ENCODE measurements at places on chromosomes 11 and 22.

DNA sequence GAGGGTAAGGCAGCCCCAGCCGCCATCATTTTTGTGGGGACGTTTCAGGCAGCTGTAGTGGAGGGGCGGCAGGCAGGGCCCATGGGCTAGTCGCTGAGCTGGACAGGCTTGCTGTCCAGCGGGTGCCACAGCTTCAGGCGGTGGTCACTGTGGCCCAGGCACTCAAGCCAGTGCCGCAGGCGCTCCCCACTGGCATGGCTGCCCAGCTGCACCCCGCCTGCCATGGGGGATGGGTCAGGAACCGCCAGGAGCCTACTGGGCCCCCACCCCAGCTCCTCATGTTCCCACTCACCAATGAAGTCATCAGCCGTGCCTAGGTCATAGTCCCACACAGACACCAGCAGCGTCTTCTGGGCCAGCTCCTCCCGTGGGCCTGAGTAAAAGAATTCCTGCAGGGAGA, 6.0 kb downstream of the NDUFV1 start:
- DNase-seq = no peak

GRCh38 chr11:100459811-100460210, 227.3 kb upstream of the ARHGAP42 start:
- DNase-seq = no peak

DNA sequence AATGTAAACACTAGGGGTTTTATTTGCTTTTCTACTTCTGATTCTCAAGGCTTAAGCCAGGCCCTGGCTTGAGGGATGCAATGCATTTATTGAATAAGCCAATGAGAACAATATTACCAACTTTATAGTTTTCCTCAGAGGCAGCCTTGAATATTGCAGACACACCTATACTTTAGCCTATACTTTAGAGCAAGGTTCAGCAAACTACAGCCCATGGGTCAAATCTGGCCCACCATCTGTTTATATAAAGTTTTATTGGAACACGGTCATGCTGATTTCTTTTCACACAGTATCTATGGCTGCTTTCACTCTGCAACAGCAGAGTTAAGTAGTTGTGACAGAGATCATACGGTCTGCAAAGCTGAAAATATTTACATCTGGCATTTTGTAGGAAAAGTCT, 50.3 kb upstream of the E2F8 start:
- no peak for DNase-seq

DNA sequence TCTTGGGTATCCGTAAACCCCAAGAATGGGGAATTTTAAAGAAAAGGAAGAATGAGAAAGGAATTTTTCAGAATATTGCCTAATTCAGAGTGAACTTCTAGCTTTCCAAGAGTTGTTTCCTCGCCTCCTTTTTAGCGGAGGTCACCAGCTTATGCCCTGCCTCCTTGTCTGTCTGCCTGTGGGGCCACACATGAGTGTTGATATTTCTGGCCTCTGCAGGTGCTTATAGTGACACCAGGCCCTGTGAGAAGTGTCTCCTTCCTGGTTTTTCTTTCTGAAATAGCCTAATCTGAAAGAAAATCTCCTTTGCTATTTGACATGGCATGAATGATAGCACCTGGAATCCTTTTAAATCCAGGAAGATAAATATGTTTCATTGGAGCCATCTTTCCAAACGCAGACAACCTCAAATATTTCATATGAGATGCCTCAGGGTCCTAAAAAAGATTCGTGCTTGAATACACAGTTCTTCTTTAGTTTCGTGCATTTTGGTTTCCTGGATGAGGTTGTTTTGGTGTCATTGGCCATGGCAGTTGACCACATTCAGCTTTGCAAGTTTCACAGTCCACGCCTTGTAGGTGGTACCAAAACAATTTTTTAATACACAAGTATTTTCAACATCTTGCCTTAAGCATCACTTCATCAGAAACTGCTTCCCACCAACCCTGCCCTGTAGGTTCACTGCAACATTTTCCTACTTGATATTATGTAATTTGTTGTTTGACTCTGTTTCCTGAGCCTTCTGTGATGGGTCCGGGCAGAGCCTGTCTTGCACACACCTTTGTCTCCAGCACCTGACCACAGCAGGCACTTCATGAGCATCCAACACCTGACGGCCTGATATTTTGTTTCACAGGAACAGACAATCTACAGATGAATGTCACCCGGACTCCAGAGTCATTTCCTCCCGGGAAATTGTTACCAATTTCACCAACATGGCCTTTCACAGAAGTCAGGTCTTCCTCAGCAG, 159.4 kb downstream of the C11orf91 start:
- no peak for DNase-seq

- no peak for DNase-seq
Measured at GRCh38 chr11:90476442-90477007, 253.7 kb upstream of the CHORDC1 start.

DNA sequence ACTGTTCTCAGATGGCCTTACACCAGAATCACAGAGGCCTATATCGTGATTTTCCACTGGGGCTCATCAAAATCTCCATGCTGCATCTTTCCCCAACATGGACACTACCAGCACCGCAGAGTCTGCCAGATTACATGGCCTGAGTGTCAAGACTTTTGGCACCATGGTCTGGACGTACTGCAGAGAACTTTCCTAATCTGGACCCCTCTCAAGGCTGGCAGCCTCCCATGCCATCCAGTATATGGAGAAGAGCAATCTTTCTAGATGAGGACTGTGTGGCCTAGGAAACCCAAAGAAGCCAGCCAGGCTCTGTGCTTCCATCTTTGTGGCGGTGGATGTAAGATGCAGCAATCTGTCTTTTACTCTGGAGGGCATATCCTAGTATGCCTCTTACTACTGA, 139.2 kb downstream of the ADAMTS15 start:
- DNase-seq = no peak

DNA sequence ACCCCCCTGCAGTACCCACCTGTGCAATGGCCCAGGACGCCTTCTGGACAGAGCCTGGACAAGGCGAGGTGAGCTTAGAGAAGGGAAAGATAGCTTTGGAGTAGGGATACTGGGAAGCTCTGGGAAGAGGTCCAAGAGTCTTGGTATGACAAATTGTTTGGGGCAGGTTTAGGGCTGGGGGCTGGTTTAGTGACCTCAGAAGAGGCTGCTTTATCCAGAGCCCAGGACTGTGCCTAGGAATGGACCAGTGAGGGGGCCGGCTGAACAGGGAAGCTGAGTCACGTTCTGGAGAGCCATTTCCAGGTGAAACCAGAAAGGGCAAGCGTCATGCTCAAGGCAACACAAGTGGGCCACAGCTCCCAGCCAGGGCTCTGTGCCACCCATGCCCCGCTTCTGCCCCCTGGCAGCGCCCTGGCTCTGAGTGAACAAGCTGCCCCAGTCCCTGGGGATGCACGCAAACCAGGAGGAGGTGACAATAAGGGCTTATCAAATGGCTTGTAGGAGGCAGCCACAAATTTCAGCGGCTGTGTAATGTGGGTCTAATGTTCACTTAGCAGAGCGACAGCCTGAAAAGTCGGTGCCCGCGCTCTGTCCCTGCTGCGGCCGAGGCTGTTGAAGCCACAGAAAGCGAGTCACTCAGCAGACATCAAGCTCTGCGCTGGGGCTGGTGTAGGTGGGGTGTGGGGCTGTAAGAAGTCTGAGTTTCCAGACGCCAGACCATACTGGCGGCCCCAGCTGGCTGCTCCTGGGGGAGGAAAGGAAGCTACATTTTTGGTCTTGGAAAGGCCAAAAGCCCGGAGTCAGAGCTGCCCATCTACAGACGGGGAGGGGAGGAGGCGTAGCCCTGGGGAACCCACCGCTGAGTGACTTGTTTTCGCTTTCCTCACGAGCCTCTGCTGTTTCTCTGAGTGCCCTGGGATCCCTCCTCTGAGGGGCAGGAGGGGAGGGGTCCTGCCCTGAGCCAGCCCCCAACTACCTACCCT, 18.3 kb upstream of the SYT7 start:
- no peak for DNase-seq

- no peak for DNase-seq
Measured at GRCh38 chr11:64614917-64615316, 23.9 kb downstream of the SLC22A12 start.

DNA sequence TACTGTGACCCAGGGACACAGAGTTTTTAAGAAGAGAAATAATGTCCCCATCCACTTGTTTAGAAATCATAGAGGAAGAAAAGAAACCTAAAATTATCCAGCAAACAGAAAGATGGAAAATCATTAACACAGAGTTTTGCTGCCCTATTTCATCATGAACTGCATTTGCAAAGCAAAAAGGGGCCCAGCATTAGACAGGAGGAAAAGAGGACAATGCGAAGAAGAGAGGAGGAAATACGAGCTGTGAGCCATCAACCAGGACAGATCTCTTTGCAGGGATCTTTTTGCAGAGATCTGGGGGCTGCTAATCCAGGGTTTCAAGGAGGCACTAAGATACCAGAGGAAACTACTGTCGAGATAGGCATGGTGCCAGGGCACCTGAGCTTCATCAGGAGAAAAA, 14.4 kb upstream of the NCAM1 start:
- DNase-seq = no peak

- no peak for DNase-seq
Measured at GRCh38 chr11:26993965-26994457, at the start of gene FIBIN. Gene FIBIN (plus strand): TSS chr11:26994112. CDS start chr11:26994527, 415 bp downstream.

DNA sequence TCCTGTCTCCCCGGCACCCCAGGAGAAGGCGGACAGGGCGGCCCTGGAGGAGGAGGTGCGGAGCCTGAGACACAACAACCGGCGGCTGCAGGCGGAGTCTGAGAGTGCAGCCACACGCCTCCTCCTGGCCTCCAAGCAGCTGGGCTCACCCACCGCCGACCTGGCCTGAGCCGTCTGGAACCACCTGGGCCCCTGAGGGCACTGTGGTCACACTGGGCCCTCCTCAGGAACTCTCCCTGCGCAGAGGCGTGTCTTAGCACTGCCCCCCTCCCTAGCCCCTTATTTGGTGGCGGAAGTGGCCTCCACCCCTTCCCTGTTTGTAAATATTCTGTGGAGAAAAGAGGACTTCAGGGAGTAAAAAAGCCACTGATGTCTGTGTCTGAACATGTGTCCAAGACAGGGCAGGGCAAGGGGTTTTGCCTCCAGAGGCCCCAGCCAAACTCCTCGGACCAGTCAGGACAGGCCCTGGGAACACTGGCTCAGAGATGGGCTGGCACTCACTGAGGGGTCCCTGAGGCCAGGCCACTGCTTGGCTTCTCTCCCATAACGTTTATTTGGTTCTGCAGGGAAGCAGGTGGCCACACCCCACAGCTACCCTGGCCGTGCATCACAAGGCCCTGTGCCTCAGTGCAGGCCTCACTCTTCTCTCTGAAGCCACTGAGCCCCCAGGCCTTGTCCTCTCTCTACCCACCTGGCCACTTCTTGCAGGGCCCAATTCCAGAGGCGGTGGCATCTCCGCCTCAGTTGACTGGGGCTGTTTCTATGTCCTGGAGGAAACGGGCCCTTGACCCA, 12.0 kb downstream of the RELA start:
- no peak for DNase-seq

GRCh38 chr11:114110123-114110522, 50.6 kb downstream of the ZBTB16 start:
- DNase-seq = no peak

DNA sequence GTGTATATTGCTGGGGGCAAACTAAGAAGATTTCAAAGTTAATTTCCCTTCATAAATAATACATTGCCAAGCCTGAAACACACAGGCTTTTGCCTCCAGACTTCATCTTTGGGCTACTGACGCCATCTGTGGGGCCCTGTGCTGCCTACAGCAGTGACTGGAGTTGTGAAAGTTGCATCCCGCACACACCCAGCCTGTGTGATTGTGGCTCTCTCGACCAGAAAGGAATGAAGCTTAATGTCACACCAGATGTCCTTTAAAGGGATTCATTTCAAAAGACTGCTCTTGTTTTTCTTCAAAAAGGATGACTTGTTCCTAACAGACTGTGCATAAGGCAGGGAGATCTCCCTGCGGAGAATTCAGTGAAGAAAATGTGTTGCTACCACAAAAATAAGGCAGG, 210.5 kb downstream of the FAM181B start:
- no peak for DNase-seq

GRCh38 chr11:9091044-9091922, at the start of gene SCUBE2:
Gene SCUBE2 (minus strand): TSS chr11:9091599. CDS start chr11:9091528, 71 bp downstream.
- DNase-seq = peak; percentile 60

DNA sequence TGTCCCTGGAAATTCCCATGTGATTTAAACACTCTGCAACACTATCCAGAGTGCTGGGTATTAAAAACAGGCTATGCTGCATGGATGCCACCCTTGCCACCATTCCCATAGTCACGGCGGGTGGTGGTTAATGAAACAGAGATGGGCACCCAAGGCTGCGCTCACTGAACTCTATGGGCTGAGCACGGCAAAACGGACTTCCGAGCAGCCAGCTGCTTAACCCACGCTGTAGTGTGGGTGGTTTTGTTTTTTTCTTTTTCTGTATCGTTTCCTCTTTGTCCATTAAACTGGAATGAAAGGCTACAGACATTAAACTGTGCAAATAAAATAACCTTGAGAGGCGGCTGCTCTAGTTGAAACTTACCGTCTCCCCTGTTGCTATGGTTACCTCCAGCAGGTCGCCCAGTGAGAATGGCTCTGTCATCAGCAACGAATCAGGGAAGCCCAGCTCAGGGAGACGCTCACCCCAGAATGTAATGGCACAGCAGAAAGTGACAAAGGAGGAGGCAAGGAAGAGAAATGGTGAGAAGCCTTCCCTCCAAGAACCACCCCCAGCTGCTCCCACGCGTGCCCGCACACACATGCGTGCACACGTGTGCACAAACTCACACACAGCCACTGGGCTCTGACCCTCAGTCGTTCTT, 102.1 kb downstream of the C11orf91 start:
- DNase-seq = no peak

- no peak for DNase-seq
Measured at GRCh38 chr11:66684635-66685034, 6.9 kb upstream of the RBM4B start.

GRCh38 chr11:2377511-2378443, 667 bp downstream of the CD81 start:
- DNase-seq = peak; percentile 86

GRCh38 chr22:24578355-24579257, 14.3 kb downstream of the LRRC75B start:
- no peak for DNase-seq

- no peak for DNase-seq
Measured at GRCh38 chr22:40449676-40450035, 79.3 kb downstream of the SGSM3 start.

- no peak for DNase-seq
Measured at GRCh38 chr22:27754247-27754887, 47.2 kb downstream of the MN1 start.

GRCh38 chr11:26048271-26048670, 283.7 kb upstream of the ANO3 start:
- DNase-seq = no peak

DNA sequence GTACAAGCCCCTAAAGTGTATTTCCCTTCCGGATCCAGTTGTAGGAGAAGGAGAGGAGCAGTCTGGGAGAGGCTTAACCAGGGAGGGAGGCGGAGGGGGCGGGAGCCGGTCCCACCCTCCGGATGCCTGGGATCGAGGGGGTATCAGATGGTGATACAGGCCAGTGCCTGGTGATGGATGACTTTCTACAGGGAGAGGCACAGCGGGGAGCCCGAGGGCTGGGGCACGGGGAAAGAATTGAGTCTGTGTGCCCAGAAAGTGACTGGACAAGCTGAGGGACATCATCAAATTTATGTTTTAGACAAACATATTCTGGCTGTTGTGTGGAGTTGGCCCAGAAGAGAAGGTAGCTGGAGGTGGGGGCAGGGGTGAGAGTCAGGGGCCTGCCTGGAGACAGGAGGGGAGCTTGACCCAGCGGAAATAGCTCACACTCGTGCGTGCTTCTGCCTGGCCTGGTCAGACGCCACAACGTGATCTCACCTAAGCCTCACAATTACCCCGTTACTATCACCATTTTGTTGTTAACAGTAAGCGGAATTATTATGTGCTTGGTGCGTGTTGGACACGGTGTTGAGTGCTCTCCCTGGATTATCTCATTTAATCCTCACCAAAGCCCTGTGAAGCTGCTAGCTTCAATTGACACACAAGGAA, 42.4 kb downstream of the AMPD3 start:
- DNase-seq = no peak

All from GM13976 (cell line).